ENCODE measurements at places on chromosomes 4 and X.

DNA sequence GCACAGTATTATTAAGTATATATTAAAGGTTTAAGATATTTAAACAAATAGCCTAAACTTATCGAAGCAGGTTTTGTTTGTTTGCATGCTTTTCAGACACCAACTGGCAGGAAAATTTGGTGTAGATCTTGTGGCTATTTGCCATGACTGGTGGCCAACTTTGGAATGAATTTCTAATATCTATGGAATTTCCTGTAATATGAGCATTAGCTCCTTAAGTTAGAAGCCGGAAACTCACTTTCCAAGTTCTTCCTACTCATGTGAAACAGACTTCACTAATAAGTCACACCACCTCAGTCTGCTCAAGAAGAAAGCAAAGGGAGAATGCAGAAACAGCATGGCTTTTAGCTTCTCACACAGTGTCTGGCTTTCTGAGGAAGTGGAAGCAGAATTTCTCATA, 563.9 kb downstream of the GRXCR1 start:
- DNase-seq: no peak

GRCh38 chr4:92328095-92328494, 24.3 kb downstream of the GRID2 start:
- no peak for DNase-seq

DNA sequence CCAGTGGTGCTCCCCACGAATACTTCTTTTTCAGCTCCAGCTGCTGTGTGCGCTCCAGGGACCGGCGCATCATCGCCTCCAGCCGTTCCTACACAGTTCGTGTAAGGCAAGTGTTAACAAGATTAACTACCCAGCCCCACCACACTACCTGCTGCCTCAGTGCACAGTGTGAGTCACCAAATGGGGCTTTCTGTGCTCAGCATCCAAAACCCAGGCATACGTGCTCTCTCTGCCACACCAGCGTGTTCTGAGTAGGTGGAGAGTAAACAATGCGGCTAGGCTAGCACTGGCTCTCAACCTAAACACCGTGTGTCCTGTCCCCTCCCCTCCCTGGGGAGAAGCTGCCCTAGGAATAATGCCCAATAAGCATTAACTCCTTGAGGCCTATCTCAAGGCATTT, 60.0 kb downstream of the MAP7D2 start:
- no peak for DNase-seq

GRCh38 chr4:6502147-6502546, 29.7 kb upstream of the PPP2R2C start:
- no peak for DNase-seq

DNA sequence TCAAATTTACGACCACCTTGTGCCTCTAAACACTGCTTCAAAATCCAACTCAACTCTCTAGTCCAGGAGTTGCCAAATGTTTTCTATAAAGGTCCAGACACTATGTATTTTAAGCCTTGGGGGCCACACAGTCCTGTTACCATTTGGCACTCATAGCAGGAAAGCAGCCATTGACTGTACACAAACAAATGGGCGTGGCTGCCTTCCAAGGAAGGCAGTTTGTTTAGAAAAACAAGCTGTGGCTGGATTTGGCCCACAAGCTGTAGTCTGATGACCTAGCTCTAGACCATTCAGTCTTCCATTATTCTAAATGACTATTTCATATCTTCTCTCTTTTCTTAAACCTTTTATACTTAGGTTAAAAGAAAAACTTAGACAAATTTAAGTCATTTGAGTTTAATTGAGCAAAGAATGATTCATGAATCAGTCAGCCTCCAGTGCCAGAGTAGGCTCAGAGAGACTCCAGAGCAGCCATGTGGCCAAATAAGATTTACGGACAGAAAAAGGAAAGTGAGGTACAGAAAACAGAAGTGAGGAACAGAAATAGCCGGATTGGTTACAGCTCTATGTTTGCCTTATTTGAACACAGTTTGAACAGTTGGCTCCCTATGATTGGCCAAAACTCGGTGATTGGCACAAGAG, 825.8 kb upstream of the LCORL start:
- no peak for DNase-seq

GRCh38 chr4:110245577-110245976, 47.2 kb upstream of the ELOVL6 start:
- no peak for DNase-seq

DNA sequence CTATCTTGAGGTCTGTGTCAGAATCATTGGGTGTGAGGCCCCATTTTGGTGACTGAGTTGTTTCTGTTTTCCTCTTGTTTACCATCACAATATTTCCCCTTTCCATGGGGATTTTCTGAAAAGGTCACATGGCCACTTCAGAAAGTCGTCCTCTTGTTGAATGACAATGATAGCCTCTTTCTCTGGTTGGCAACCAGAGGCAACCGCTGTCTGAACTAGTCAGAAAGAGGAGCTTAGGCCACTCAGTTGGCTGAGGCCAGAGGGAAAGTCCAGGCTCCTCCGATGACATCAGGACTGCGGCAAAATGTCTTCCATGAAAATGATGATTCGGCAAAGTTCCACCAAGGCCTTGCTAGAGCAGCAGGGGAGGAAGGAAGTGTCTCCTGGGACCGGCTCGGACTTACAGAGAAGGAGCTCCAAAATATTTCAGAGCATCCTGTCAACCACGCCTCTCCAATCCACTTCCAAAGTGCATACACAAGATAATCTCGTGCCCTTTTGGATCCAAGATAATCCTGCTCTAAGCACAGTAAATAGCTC, 19.1 kb upstream of the RBM47 start:
- DNase-seq: no peak

DNA sequence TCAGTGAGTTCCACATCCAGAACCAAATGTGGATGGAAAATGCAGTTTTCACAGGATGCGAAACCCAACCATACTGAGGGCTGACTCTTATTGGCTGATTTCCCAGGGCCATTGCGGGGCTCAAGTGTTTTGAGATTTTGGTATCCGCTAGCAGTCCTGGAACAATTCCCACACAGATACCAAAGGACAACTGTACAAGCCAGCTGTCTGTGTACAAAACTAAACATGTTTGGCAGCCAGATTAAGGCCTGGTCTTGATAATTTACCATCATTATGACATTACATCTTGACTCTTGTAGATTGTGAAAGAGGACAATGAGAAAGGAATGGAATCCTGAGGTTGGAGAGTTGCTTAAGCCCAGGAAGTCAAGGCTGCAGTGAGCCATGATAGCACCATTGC, 121.9 kb downstream of the DKK2 start:
- DNase-seq: no peak
